ENCODE measurements at places on chromosomes 6 and 20.

DNA sequence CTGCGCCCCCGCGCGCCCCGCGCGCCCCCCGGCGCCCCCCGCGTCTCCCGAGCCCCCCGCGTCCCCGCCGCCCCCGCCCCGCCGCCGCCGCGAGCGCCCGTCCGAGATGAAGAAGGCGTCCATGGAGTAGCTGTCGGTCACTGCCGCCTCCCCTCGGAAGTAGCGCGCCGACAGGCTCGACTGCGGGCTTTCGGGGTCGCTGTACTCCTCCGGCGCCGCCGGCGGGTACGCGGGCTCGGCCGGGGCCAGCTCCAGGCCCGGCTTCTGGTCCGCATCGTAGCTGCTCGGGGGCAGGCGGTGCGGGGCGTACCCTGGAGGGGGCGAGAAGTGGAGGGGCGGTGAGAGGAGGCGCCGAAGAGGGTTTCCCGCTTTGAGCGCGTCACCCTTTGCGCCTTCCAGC is 11.2 kb upstream of the SRXN1 start:
- no peak for DNase-seq

- no peak for DNase-seq
These were observed 59.5 kb downstream of the SCAF8 start for GRCh38 chr6:154792761-154793160.

DNA sequence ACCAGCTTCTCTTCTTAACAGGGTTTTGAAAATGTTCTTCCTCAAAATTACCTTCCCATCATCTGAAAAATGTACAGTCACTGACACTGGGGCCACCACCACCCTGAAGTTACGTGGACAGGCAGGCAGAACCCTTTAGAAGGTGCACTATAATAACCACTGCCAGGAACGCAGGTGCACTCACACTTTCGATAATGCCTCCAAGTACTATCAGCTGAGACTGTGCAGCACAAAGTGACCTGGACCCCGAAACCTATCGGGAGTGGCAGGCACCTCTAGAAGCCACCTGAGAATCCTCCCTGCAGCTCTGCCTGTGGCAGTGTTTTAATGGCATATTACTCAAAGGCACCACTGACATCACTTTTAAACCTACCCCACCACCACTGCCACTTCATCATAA is 66.4 kb downstream of the TRERF1 start:
- no peak for DNase-seq

DNA sequence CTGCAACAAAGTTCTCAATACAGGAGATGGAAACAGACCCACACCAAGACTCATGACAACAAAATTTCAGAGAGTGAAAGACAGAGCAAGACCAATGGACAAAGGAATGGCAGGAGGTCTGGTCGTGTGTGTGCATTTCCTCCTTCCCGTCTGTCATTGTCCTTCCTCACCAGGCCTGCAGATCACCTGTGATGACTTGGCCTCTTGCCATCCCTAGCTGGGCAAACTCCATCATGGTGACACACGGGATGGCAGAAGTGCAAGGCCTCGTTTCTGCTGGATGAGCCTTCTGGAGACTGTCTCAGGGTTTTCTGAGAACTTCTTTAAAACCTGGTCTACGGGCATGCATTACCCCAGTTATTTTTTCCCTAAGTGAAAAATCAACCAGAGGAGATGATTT is 49.2 kb downstream of the RPP21 start:
- DNase-seq: no peak

DNA sequence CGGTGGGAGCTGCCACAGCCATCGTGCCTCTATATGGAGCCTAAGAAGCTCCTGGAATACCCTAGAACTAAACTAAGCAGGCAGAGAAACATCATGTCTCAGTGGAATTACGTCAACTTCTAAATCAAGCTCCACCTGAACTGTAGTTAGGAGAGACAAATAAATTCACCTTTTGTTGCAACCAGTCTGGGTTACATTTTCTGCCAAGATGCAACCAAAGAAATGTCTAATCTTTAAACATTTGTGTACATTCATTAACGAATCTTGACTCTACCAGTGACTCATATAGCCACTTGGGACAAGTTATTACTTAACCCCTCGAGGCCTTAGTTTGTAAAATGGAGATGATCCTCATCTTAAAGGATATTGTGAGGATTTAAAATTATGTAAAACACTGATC is 8.9 kb downstream of the PTPRK start:
- DNase-seq: no peak

- DNase-seq: no peak
These were observed 10.7 kb downstream of the NELFCD start for GRCh38 chr20:58991715-58992114.

- DNase-seq: no peak
These were observed 302.7 kb downstream of the QKI start for GRCh38 chr6:163717106-163717764.

DNA sequence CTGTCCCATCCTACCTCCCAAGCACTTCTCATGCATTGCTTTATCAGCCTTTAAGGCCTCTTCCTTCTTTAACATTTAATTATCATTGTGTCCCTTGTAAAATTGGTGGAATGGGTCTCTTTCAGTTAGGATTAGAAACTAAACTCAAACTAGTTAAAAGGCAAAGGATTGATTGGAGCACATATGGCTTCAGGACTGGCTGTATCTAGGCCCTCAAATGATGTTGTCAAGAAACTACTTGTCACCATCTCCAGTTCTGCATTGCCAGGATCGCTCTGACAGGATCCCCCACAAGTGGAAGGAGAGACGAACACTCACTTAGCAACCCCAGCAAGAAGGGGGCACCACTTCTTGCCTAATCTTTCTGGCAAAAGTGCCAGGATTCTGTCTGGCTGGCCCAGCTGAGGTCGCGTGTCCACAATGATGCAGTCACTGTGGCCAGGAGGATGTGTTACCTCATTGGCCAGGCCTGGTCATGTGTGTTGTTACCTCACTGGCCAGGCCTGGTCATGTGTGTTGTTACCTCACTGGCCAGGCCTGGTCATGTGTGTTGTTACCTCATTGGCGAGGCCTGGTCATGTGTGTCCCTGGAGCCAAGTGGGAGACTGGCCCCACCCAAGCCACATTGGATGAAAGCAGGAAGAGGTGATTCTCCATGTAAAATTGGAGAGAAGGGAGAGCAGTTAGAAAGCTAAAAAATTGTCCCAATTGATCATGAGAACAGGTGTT is 5.0 kb downstream of the BANF2 start:
- DNase-seq: no peak

DNA sequence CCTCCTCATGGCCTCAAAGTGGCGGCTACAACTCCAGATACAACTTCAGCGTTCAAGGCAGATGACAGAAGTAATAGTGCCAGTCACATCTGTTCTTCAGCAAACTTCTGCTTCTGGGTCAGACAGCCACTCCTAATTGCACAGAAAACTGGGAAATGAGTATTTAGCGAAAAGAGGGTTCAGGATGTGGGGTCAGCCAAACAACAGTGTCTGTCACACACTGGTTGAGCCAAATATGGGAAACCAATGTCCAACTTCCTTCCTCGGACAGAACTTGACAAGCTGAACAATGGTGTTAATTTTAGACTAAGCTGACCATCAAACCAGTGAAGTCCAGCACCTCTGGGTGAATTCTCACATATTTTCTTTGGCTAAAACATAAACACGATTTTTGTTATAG is 22.1 kb downstream of the NUDT3 start:
- DNase-seq: no peak

DNA sequence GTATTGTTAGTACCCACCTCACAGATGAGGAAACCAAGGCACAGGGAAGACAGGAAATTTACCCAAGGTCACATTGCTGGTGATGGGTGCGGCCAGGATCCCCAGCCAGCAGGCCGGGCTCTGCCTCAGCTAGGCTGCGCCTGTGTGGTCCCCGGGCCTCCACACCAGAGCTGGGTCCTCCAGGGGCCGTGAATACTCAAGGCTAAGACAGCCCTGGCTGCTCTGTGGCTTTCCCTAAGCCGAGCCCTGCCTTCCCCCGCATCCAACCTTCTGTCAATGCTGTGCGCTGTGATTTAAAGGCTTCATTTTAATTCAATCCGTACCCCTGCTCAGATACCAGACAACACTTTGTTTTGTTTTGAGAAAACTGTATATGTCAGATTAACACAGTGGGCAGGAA is 246.7 kb downstream of the TTLL2 start:
- DNase-seq: no peak

GRCh38 chr6:138105880-138106664 is 1.1 kb downstream of the PERP start:
- DNase-seq: no peak

GRCh38 chr6:96065213-96065612 is 49.4 kb downstream of the FUT9 start:
- DNase-seq: no peak

- no peak for DNase-seq
These were observed 22.7 kb downstream of the MRPL14 start for GRCh38 chr6:44104481-44105021.

DNA sequence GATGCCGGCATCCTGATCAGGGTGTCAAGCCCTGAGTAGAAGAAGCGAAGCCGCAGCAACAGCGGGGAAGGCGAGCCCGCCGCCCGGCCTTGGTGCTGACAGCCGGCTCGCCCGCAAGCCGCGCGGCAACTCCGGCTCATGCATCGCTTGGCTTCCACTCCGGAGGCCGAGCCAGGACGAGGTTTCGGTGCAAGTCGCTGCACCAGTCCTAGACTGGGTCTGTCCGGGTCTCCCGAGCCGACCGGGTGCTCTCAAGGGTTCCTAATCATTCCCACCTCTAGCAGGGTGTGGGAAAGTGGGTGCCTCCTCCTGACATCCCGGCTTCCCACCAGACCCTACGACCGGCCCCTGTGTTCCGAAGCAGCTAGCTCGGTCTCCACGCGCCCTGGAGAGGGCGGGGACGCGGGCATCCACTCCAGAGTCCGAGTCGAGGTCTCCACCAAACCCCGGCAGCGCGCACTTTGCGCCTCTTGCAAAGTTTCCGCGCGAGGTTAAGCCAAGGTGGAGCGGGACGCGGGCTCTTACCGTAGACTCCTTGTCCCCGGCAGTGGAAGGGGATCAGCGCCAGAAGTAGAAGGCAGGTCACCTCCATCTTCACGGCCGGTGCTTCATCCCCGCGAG is 1.4 kb downstream of the MDGA1 start:
- DNase-seq: peak; percentile 59

DNA sequence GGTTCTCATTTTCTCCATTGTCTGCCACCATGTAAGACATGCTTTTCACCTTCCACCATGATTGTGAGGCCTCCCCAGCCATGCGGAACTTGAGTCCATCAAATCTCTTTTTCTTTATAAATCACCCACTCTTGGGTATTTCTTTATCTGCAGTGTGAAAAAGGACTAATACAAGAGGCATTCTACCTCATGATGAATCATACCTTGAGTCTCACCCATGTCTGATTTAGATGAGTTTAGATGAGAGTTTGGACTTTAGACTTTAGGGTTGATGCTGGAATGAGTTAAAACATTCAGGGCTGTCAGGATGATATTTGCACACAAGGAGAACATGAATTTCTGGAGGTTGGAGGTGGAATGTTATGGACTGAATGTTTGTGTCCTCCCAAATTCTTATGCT is 545.6 kb downstream of the C6orf118 start:
- DNase-seq: no peak

DNA sequence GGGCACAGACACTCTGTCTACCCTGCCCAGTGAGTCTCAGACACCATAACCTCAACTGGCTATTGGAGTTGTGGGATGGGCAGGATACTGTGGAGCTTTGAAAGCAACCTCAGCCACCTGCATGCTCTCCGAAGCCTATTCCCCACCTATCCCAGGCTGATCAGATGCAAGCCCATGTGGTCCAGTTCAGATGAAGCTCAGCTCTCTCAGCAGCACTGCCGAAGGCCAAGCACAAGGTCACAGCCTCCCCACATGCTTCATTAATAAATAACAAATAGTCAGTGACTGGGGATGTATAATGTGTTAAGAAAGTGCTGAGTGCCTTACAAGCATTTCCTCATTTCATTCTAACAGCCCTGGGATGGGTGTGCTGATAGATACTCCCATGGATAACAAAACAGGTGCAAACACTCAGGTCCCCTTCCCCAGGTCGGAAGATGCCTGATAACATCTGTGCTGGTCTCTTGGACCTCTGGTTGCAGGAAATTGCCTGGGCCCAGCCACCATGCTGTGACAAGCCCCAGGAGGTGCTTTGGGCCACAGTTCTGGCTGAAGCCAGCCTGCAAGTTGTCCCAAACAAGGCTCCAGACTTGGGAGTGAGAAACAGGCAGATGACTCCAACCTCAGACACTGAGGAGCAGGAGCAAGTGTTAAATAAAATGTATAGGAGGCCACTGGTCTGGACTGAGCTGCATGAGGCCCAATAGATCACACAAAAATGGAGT is 3.7 kb downstream of the ACSS1 start:
- no peak for DNase-seq

DNA sequence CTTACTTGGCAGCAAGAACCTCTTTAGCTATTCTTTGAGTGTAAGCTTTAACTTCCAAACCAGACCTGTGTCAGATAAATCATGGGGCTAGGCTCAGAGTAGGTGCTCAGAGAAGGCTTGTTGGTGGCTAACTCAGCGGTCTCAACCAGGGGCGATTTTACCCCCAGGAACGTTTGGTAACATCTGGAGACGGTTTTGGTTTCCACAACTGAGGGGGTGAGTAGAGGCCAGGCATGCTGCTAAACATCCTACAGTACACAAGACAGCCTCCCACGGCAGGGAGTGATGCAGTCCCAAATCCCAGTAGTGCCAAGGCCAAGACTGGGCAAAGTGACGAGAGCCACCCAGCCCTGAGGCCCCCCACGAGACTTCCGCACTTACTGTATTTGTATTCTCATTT is 59.2 kb downstream of the RAB44 start:
- no peak for DNase-seq

GRCh38 chr20:35620818-35621559 is 5.4 kb downstream of the SPAG4 start:
- no peak for DNase-seq

- DNase-seq: no peak
These were observed 45.5 kb downstream of the IRF4 start for GRCh38 chr6:437037-437392.

DNA sequence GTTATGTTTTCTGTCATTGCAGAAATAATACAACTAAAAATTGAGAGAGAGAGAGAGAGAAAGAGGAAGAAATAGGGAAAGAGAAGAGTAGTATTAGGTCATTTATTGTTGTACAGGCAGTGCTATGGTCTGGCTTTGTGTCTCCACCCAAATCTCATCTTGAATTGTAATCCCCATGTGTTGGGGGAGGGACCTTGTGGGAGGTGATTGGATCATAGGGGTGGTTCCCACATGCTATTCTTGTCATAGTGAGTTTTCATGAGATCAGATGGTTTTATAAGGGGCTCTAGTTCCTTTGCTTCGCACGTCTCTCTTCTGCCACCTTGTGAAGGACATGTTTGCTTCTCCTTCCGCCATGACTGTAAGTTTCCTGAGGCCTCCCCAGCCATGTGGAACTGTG is 677.4 kb upstream of the CHD6 start:
- DNase-seq: no peak

GRCh38 chr6:159095616-159096015 is 50.8 kb upstream of the TAGAP start:
- no peak for DNase-seq

GRCh38 chr6:85403331-85404015 is 46.4 kb upstream of the NT5E start:
- no peak for DNase-seq

DNA sequence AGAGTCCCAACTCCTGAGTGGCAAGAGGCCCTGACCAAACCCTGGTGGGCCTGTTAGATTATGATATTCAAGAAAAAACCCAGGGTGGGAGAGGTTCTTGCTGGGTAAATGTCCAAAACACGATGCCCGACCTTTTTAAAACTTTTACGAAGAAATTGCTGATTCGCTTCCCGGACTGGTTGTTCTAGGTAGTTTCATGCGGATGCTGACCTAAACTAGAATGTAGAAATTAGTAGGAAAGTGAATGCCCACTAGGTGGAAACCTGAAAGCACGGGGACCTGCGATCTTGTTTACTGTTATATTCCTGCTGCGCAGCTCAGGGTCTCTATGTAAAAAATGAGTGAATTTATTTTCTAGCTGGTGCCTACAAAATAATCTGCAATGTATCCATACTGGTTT is 2.3 kb downstream of the RAE1 start:
- DNase-seq: no peak
